Activated T-helper 9 cell treated with anti-CD3 and anti-CD28 coated beads, Interleukin-2, amount 50 U/mL, for 16 hours (primary cell): ENCODE measurements at places on chromosomes 1 and 21.

- DNase-seq = no peak
These were observed 95.9 kb downstream of the PTPN14 start for GRCh38 chr1:214455479-214455878.

DNA sequence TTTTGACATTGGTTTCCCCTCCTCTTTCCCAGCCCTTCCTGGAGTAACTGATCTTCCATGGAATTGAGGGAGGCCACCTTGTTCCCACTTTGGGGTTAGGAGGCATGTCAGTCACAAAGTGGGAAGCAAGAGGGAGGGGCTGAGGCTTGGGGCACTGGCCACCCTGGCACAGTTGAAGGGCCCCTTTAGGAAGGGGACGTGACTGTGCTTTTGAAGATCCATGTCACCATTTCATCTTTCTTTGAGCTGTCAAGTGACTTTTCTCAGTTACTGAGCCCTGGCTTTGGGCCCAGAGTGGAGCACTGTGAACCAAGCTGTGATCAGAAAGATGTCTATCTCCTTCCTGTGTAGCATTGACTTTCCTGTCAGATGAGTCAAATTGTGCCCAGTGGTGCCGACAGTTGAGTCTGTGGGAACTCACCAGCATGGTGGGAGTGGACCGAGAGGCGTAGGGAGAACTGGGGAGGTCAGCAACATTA lies 38.5 kb upstream of the TDRD10 start:
- peak; percentile 46 for DNase-seq

- no peak for DNase-seq
These were observed 17.2 kb downstream of the NFYC start for GRCh38 chr1:40708750-40709099.

DNA sequence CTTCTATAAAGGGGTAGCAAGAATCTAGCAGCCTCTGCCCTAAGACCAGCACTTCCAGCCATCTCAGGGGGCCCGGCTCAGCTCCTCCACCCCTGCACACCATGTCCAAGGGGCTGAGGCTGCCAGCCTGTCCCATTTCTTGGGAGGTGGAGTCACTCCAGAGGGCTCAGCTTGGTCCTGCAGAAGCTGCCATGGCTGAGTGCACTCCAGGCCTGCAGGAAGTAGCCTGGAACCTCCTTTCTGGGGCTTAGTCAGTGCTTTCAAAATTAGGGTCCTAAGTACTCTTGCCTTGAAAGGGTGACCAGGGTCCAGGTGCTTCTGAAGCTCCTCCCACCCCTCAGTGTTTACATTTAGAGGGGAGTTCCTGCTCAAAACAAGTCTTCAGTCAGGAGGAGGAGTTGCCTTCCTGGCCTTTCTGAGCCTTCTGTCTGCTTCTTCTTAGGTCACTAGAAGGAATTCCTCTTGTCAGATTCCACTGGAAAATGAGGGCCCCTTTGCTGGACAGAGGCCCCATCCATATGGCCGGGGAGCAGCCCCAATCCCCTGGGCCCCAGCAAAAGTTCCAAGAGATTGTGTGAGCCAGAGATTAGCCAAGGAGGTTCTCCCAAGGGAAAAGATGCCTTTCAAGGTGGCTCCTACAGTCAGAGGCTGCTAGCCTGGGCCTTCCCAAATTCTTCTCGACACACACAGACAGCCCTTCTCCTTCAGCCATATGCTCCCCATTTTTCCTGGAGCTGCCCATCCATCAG lies 128.1 kb upstream of the VAMP3 start:
- no peak for DNase-seq

GRCh38 chr1:9127395-9128165 lies 1.3 kb downstream of the GPR157 start:
- DNase-seq = no peak

DNA sequence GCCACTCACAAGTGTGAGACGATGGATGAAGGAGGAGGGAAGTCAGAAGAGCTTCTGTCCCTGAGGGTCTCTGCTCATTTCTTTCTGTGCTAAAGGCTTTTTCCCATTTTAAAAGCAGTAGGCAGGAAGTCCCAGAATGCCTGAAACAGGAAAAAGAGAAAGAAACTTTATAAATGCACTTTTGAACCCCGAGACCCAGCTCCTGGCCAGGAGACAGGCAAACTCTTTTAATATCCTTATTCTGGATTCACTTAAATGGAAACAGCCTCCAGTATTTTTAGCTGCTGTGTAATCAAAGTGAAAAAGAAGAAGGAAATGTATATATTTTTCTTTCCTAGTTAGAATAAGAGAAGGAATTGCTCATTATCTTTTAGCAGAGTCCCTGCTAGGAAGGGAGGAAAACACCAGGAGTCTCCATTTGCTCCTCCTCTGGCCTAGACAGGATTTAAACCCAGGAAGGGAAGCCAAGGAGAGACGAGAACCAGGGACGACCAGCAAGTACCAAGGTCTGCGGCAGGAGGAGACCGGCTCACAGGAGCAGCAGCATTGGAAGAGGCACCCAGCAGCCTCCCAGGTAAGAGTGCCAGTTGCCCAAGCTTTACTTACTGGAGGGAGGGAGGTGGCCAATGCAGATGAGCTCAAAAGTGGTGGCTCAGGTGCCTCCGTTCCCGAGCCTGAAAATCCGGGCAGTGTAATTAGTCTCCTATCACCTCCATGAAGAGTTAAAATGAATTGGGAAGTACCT lies at the start of gene TNN:
Gene TNN (plus strand): TSS at position 472 of the 745 bp plus-strand sequence. CDS start 9,586 bp downstream, outside the sequence.
- no peak for DNase-seq

GRCh38 chr1:217230412-217230811 lies 400.5 kb downstream of the GPATCH2 start:
- DNase-seq = no peak

DNA sequence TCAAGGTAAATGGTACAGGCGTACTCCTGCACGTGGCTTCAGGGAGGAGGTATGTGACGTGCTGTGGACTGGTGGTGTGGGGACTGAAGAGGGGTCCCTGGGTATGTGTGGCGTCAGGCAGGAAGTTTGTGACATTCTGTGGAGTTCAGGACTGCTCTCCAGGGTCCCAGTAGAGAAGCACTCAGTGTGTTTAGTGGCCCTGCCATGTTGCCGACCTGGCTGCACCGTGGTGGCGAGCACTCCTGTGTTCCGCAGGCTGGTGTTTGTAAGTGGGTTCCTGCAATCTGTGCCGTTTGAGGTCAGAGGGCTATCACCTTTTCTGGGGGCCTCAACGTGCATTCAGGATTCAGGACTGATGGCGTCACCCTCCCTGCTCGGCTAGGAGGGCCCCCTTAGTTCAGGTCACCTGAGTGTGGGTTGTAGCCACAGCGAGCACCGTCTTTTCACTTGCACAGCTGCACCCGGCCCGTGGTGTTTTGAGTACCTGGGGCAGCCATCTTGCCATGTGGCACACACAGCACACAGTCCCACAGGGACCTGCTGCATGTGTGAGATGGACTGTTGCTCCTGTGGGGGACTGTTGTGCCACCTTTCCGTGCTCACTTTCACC lies 26.5 kb downstream of the SNAP47 start:
- DNase-seq = no peak

- no peak for DNase-seq
These were observed 88.4 kb downstream of the GTF2B start for GRCh38 chr1:88802950-88803349.

GRCh38 chr1:67429011-67429527 lies 1.1 kb downstream of the SERBP1 start:
- peak; percentile 38 for DNase-seq

DNA sequence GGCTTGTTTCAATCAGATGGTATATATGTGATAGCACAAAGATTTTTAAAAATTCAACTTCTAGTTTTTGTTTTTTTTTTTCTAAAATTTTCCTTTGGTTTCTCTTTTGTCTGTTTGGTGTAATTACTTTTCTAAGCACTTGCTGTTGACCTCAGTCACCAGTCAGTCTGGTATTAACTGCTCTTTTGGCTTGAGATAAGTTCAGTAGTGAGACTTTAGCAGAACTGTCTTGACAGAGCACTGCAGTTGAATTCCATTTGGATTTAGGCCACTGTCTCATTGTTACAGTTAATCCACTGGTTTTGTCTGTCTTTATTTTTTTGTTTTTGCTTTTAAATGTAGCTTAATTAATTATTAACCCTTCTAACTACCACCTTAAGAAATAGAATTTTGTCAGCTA lies 36.2 kb downstream of the OSBPL9 start:
- no peak for DNase-seq

DNA sequence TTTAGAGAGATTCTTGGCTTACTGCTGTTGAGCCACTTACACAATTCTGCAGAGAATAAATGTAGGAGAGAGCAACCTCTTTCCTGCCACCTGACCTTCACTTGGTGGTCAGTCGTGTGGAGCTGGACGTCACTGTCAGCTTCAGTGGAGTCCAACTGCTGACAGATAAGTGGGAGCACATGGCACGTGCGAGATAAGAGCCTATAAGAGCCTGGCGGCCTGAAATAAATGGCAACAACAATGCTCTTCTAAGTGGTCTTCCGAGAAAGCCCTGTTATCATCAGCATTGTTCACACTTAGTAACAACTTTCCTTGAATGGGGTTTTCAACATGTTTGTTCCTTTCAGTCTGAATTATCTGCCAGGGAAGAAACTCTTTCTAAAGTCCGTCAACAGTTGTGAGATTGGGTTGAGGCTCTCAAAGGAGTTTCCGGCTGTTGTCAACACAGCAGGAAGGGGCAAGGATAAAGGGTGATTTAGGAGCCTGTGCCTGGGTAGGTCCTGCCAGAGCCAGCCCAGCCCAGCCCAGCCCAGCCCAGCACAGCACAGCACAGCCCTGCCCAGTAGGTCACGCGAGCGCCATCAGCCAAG lies 57.2 kb upstream of the RUNX1 start:
- DNase-seq = no peak

GRCh38 chr1:228277491-228278431 lies 69.9 kb downstream of the OBSCN start:
- DNase-seq = no peak

GRCh38 chr1:66266350-66266749 lies 267.6 kb upstream of the SGIP1 start:
- DNase-seq = no peak

- peak; percentile 39 for DNase-seq
These were observed at the start of gene GBP4 for GRCh38 chr1:89198491-89199072. Gene GBP4 (minus strand): TSS chr1:89198942. CDS start chr1:89198834, 108 bp downstream.

DNA sequence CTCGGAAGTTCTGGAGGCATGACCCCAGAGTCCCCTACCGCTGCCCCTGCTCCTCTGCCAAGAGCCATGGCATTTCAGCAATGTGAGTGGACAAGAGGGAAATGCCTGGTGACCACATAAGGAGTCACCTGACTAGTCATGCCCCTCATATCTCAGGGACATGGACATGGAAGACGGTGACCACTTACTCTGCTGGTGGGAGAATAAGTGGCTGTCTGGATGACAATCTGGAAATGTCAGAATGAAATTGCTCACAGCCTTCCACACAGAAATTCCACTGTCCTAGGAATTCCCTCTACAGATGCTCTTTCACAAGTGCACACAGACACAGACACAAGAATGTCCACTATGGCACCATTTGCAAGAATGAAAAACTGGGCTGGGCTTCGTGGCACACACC lies 24.3 kb upstream of the PLEKHG5 start:
- DNase-seq = no peak

DNA sequence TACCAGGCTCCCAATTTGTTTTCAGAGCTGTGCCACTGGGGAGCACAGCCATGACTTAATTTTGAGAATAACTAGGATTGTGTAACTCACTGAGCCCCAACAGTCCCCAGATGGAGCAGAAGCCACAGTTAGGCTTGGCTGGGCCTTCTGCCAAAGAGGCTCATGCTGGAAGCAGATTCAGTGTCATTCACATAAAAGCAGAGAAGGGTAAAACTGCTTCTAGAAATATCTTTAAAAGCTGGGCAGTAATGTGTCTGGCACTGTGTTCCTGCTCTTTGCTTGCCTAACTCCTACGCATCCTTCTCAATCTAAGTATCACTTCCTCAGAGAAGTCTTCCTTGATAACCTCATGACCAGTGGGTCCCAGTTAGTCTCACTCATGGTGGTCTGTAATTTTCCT lies 20.3 kb downstream of the STK40 start:
- DNase-seq = no peak

DNA sequence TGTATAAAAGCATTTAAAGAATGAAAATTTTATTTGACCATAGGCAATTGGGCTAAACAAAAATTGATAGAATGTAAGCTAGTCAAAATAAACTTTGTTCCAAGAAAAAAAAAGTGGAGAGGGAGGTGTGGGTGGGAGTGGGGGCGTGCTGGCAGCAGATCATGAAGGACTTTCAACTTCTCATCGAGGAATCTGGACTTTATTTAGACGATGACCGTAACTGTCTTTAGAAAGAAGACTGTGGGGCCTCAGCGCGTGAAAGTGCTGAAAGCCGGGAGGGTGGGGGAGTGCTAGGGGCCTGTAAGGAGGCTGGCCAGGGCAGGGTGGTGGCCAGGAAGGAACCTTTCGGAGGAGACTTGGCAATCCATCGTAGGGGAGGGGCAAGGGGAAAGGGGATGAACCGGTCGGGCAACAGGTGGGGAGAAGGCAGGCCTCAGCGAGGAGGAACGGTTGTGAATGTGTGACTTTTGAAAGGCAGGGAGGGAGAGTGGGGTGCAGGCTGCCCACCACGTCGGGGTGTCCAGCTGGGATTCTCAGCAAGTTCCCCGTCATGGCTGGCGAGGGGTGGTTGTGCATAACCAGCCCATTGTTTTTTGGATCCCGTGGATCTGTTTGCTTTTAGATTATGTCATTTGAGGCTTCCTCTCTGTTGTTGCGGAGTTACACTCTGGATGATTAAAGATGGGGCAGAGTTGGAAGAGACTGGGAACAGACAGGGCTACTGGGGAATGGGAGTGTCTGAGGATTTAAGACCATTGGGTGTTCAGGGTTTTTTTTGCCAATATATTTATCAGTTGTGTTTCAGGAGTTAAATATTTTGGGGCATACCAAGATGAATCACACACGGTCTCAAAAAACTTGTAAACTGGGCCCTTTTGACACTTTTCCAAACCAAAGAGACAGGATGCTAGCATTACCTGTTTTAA lies 35.5 kb downstream of the HUNK start:
- no peak for DNase-seq

- DNase-seq = no peak
These were observed 45.4 kb downstream of the GFI1 start for GRCh38 chr1:92441316-92441696.

DNA sequence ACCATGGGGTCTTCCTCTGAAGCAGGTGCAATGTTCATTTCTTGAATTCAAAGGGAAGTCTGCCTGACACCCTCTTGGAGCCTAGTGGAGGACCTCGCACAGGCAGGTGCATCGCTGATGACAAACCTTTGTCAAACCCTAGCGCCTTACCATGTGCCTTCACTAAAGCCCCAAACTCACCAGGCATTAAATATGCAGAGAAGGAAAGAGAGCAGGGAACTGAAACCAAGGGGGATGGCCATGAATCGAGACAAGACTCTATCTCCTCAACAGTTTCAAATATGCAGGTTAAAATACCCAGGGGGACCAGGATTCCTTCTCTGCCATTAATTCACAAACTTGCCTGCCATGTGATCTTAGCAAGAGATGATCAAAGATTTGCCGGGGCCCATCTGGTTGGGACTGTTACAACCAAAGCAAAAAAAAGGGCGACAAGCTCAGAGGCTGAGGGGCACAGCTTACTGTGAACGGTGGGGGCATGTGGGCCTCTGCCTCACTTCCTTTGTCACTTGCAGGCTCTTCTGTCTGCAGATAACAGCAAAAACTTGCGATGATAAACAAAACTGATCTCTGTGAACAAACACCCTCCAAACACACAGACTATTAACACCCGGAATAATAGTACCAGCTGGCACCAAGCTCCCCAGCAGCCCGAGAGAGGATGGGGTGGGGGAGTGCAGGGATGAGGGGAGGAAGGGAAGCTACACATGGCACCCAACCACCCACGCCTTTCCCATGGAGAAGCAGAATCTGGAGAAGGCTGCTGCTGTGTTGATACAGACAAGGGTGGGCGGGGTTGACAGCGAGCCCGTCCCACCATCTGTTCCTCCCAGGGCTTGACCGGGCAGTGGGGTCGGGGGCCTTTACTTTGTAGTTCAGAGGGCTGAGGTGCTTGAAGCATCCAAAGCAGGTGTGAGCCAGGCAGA lies 33.9 kb downstream of the TMEM63A start:
- DNase-seq = no peak

- DNase-seq = no peak
These were observed 48.2 kb upstream of the TNFSF4 start for GRCh38 chr1:173255214-173255813.
